ENCODE measurements at places on chromosomes 5 and 9.

DNA sequence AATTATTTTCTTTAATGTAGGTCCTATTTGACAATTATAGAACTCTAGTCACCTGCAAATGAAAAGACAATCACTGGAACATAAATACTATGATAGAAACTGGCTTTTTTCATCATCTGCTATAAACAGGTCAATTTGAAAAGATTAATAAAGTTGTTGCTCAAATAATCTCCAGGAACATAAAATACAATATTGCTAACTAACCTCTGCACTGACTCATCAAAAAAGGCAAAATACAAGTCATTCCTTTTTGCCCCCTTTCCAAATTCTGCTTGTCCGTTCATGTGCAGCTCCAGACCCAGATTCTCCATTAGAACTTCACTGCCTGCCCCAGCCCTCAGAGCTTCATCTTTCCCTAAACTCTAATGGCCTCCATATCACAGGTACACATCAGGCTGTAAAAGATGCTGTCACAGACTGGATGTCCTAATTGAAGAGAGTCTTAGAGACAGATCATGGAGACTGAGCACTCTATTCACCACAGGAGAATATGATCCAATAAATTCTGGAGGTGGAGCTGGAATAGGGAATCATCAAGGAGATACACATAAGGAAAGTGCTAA is 1.6 kb downstream of the DCTN4 start:
- DNase-seq: no peak

GRCh38 chr5:148697809-148698196 is 43.5 kb upstream of the HTR4 start:
- DNase-seq: no peak

DNA sequence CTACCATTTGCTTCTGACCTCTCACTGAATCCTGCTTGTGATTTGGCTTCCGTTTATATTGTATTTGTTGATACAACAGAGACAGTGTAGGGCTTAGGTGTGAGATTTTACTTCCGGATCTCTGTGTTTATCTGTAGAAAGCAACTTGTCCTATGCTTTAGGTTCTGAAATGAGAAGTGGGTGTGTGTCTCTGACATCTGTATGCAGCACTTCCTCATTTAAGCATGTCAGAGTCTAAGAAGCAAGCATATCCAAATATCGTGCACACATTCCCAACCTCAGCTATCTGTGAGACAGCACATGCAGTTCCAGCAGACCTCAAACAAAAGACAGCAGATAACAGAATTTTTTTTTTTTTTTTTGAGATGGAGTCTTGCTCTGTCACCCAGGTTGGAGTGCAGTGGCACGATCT is 16.3 kb downstream of the KLF9 start:
- no peak for DNase-seq

- no peak for DNase-seq
Observed at GRCh38 chr5:106543330-106543729, 1127.4 kb downstream of the EFNA5 start.

DNA sequence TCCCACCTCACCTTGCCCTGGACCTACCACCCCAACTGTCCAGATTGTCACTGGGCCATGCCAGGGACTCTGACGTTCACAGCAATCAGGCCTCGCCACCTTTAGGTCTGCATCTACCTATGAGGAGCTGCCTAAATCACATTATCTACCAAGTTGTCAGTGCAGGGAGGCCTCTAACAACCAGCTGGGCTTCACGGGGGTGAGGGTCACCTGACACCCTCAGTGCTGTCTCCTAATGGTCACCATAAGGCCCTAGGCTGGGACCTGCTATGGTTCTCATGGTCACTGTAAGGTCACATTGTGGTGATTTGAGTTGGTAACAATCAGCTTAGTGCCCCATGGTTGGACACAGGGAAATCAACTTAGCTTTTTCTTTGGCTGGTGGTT is 119.2 kb upstream of the CXCL14 start:
- DNase-seq: no peak

DNA sequence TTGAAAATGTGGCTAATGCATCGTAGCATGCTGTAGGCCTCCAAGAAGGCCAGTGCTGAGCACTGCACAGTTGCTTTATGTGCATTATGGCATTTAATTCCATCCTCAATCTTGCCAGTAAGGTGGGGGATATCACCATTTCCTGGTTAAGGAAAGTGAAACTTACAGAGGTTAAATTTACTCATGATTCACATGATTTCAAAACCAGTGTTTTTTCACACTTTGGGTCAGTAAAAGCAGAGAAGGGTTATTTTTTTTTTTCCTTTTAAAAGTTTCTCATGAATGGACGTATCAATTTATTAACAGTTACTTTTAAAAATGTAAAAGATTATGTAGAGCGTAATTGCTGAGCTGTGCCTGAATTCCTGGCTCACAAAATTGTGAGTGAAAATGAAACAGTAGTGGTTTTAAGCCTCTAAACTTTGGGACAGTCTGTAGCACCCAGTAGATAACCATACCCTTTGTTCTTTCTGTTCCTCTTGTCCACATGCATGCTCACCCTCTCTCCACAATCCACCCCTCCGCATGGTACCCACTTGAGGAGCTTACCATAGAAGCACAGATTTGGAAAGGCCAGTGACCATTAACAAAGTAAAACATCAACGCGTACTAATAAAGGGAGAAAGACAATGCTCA is 21.2 kb downstream of the MAST4 start:
- no peak for DNase-seq

DNA sequence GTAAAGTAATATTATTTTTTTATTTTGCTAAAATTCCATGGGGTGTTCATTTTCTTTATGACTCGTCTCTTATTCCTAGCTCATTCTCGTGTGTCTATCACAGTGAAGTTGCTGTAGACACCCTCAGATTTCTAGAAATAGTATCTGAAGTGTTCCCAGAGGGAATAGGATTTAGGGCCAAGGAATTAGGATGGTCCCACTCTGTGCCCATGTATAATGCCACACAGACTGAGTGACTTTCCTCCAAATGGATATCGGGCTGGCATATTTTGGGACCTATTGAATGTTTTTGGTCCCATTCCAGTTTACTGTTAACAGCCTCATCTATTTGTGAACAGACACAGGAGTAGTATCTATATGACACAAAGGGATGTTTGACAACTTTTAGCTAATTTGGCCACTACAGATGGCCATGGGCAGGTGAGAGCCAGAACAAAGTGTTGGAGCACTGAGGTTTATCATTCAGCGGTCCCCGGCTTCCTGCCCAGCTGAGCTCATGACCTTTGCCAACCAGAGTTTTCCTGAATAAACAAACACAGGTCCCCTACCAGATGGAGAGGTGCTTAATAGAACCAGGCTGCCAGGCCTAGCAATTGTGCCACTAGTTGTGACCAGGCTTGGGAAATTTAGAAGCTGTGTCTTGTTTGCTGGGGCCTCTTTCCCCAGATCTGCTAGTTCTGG is 46.9 kb downstream of the MAP1B start:
- no peak for DNase-seq

GRCh38 chr5:40762705-40763104 is 6.9 kb upstream of the TTC33 start:
- no peak for DNase-seq

DNA sequence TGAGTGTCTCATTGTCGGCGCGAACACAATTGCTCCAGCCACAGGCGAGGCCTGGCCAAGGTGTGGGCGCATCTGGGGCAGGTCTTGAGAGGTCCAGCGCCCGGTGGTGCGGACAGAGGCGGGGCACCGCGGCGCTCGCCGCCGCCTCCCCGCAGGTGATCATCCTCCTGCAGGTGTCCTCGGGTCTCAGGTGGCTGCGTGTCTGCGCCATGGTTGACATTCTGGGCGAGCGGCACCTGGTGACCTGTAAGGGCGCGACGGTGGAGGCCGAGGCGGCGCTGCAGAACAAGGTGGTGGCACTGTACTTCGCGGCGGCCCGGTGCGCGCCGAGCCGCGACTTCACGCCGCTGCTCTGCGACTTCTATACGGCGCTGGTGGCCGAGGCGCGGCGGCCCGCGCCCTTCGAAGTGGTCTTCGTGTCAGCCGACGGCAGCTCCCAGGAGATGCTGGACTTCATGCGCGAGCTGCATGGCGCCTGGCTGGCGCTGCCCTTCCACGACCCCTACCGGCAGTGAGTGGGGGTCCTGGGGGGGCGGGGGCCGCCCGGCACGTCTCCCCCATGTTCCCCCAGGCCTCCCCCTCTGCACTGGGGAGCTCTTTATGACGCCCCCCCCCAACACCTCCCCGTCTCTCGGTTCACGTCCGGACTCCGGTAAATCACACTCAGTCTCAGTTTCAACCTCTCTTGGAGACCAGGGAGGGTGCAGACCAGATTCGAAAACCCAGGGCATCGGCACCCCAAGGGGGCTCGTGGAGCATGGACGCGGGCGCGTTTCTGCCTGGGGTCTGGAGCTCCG is 446 bp downstream of the NXNL2 start:
- no peak for DNase-seq

DNA sequence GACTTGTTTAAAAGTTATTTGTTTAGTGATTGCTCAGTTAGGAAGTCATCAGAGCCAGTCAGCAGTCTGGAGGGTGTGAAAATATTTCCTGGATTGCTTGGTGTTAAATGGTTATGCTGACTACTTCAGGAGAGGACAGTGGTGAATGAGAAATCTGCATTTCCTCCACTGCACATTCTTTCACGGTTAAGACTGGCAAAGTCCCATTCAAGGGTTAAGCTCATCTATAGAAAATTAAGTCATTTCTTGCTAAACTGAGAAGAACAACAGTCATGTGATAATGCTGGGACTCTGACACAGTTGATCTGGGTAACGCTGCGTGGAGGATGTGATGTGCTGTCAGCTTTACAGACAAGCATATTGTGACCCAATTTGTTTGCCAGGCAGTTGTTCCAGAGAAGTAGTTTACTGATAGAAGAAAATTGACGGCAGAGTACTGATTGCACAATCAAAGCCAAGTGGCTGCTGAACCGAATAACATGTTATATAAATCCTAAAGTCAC is 80.4 kb downstream of the GRAMD2B start:
- DNase-seq: no peak

DNA sequence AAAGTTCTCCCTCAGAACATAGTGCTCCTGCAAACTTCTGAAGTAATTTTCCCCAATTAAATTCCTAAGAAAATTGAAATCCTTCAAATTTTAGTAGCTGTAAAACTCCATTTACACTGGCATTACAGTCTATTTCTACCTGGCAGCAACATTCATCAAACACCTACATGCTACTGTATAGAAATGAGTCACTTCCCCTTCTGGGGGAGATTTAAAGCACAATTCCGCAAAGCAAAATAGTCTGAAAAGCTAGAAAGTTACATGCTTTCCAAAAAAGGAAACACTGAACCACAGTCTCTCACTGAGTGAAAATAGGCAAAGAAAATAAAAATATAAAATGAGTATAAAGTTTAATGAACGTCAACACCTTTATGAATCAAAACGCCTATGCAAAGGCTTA is 43.3 kb downstream of the MCTP1 start:
- DNase-seq: no peak

GRCh38 chr9:2502760-2503159 is 118.8 kb upstream of the VLDLR start:
- no peak for DNase-seq
